ENCODE measurements at places on chromosomes 5 and 9.

DNA sequence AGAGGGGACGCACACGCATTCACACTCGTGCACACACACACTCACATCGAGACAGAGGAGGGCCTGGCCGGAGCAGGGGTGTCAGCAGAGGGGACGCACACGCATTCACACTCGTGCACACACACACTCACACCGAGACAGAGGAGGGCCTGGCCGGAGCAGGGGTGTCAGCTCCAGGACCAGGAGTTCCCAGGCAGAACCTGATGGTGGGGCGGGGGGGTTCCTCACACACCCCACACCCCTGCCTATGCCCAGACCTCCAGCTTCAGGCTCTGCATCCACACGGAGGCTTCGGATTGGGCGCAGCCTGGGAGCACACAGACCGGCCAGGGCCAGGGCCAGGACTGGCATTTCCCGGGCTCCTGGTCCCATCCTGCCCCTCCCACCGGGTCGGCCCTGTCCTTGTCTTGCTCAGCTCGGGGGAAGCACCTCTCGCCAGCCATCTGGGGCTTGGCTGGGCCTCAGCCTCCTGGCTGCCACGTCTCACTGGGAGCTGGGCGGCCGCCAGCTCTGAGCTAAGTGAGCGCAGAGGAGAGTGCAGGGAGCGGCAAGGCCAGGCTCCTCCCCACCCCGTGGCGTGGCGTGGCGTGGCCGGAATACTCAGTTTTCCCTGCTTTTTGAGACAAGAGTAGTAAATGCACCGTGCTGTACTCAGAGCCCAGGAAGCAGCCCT, 31.3 kb downstream of the ADAMTS2 start:
- no peak for DNase-seq

GRCh38 chr5:138662599-138662998, 87.4 kb upstream of the HSPA9 start:
- DNase-seq: no peak

DNA sequence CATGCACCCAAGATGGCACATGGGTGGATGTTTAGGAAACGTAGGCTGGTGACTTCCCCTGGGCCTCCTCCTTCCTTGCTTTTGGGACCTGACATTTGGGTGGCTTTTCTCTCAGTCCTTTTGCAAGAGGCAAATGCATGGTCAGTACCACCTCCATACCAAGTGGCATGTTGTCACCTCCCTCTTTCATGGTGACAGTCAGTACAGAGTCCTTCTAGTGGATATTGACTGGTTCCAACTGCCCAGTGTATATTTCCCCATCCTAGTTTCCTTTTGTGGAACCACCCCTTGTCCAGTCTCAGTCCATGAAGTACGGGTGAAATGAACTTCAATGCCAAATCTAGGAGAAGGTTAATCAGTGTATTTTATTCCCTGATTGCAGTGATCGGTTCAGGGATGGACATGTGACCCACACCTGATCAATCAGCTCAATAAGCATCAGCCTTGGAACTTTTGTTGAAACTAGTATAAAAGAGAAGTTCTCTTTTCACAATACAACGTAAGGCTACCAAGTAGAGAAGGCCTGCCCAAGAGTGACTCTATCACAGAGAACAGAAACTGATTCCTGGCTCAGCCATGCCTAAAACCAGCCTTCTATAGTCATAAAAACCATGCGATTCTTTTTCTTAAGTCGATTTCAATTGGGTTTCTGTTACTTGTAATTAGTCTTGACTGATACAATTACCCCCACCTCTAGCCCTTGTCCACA, 143.4 kb upstream of the KLF9 start:
- no peak for DNase-seq

DNA sequence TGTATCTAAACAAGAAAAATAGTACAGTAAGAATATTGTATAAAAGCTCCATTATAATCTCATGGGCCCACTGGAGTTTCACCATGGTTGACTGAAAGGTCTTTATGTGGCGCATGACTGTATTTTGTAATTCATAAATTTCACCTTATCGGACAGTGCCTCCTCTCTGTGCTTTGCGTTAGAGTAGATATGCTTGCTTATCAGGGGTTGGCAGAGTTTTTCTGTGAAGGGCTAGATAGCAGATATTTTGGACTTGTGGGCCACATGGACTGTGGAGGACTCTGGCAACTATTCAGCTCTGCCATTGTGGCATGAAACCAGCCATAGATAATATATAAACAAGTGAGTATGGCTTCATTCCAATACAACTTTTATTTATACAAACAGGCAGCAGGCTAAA, 23.2 kb downstream of the GAPVD1 start:
- no peak for DNase-seq

DNA sequence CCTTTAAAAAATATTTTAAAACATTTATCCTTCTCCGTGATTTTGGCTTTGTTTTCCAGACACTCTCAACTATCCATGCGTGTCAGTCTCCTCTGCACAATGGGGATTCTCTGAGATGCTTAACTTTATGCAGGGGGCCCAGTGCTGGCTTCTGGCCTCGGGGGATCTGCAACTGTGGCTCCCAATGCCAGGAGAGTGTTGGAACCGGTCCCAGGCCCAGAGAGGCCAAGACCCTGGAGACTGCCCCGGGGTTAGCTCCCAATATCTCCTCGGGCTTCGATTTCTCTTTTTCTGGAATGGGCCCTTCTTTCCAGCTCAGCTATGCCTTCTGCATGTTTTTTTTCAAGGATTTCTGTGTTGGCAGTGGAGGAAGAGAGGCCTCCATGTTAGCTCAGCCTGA, 20.1 kb upstream of the SARDH start:
- no peak for DNase-seq

GRCh38 chr9:88533951-88534455, 975 bp upstream of the NXNL2 start:
- DNase-seq: no peak

- DNase-seq: no peak
Observed at GRCh38 chr9:121601194-121601593, 50.2 kb upstream of the DAB2IP start.

Data from germinal center (tissue), 1 donor.